MV-4-11 (cell line): ENCODE measurements at places on chromosomes 7 and 10.

DNA sequence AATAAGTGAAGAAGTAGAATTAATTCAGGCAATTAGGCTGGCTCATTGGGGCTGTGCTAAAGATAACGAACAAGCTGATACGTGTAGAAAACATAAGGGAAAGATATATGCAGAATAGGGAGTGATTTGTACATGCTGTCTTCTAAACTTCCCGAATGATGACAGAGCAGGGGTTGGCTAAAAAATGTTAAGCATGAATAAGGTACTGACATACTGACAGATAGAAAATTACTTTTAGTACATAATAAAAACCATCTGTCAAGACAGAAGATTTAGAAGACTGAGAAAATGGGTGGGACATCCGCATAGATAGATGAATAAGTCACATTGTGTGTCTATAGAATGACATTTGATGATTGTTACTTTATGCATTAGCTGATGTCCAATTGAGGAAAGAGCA is 158.8 kb upstream of the ZNF804B start:
- no peak for DNase-seq

DNA sequence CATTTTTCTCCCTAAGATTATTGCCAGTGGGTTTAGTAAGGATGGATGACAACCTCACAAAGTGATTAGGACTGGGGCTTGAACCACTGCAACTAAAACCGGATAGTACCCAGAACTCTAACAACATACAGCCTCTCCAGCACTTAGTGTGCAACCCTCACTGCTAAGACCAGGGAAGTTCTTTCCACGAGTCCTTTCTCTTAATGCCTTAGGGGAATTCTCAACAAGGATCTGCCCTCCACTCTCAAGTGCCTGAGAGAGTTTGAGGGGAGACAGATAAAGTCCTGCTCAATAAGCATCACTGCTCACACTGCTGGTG is 104.6 kb downstream of the NRP1 start:
- no peak for DNase-seq

DNA sequence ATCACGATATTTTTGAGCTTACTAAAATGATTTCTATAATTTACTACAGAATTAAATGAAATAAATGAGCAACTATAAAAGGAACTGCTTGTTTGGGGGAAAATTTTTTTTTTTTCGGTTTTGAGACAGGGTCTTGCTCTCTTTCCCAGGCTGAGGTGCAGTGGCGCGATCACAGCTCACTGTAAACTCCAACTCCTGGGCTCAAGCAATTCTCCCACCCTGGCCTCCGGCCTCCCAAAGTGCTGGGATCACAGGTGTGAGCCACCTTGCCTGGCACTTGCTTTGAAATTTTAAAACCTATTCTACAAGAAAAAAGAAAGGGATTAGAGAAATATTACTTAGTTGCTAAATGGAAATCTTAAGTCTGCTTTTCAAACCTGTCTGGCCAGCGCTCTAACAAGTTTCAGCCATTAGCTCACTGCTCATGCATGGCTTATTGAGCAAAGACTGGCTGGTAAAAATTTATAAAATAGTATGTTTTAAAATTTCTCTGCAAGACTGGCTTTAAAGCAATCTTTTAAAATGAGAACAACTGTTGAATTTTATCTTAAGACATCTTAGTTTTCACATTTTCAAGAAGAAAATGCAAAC is 144.0 kb downstream of the ATE1 start:
- no peak for DNase-seq

DNA sequence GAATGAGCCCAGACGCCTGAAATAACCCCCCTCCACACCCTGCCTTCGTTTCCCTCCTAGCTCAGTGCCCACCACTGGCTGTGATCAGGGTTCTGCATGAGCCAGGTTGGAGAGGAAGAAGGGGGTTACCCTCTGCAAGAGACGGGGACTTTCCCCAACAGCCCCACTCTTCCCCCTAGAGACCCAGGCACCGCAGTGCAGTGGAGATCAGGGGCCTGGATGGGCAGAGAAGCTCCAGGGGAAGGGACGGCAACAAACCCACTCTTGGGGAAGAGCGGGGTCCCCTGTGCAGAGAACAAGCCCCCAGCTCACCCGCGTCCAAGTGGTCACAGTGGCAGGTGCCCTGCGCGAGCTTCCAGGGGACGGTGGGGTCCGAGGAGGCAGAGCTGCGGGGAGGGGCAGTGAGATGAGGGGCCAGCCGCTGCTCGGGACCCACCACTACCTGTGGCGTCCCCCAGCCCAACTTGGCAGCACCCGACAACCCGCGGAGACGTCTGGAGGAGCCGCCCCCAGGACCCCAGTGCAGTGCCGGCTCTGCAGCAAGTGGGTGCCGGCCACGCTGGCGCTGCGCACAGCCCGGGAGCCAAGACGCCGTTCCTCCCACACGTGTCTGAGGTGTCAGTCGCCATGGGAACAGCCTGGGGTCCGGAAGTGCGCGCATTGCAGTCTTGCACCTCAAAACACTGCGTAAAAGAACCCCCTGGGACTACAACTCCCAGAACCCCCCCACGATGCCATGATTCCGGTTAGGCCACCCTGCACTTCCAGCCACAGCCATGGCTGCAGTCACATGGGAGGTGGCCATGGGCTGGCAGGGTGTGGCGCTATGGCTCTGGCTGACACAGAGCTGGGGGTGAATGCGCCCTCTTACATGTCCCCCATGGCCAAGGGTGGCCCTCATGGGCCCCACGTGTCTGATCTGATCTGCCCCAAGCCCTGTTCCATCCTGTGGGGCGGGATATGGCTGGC is 45.8 kb upstream of the WIPI2 start:
- no peak for DNase-seq

- DNase-seq, result no peak
Measured at GRCh38 chr7:21616796-21617436, 74.1 kb downstream of the DNAH11 start.

DNA sequence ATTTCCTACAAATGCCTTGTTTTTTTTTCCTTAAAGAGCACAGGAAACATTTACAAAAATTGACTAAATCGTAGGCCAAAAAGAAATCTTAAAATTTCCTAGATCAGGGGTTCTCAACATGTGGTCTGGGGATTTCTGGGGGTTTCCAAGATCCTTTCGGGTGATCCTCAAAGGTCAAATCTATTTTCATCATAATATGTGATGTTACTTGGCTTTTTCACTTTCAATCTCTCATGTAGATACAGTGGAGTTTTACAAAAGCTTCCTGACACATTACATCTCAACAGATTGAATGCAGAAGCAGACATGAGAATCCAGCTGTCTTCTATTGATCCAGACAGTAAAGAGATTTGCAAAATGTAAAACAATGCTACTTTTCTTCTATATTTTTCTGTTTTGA is 497.3 kb downstream of the INHBA start:
- no peak for DNase-seq
